ENCODE measurements at places on chromosomes 3 and 15. TPM values are rescaled to one million over a fixed set of nuclear protein-coding genes. Genes with fewer than 3 reads are reported as not detected.
A peak's percentile ranks its signal among the peaks of the same experiment; 100 is the strongest.

The NTRK3 gene
- total RNA-seq: 4.6 TPM

The FAM81A gene
- 3.0 TPM for total RNA-seq

The RTP4 gene
- total RNA-seq: not detected

The AVEN gene
- total RNA-seq: 14.6 TPM

The CLRN1 gene
- 0.35 TPM for total RNA-seq

The RNU5B-1 gene
- not detected for total RNA-seq

The SCN5A gene
- 11.4 TPM for total RNA-seq

GRCh38 chr3:131901686-131902085 is 133.1 kb downstream of the CPNE4 start:
- peaks cover 1% of the 10 kb centered on the region for H3K27me3 ChIP-seq
- H3K4me3 ChIP-seq: no peak overlapping the region
- no peak for DNase-seq
- H3K4me1 ChIP-seq: no peaks in the 10 kb centered on the region

- H3K27ac ChIP-seq: no peak overlapping the region
- H3K27me3 ChIP-seq: no peaks in the 10 kb centered on the region
- DNase-seq: no peak
- no peaks in the 10 kb centered on the region for H3K36me3 ChIP-seq
- H3K4me3 ChIP-seq: no peak overlapping the region
Observed at GRCh38 chr3:137835096-137835495, 71.0 kb downstream of the SOX14 start.

GRCh38 chr15:60656481-60656880 is 177.5 kb upstream of the ICE2 start:
- DNase-seq: no peak
- H3K36me3 ChIP-seq: no peaks in the 10 kb centered on the region
- peaks cover 5% of the 10 kb centered on the region for H3K4me1 ChIP-seq
- H3K4me3 ChIP-seq: no peak overlapping the region

DNA sequence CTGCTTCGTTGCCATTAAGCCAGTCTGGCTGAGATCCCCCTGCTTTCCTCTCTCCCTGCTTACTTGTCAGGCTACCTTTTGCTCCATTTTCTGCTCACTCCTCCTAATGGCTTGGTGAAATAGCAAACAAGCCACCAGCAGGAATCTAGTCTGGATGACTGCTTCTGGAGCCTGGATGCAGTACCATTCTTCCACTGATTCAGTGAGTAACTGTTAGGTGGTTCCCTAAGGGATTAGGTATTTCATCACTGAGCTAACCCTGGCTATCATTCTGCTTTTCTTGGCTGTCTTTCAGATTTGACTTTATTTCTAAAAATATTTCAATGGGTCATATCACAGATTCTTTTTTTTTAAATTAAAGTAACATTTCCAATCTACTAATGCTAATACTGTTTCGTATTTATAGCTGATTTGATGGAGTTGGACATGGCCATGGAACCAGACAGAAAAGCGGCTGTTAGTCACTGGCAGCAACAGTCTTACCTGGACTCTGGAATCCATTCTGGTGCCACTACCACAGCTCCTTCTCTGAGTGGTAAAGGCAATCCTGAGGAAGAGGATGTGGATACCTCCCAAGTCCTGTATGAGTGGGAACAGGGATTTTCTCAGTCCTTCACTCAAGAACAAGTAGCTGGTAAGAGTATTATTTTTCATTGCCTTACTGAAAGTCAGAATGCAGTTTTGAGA is 25.0 kb downstream of the CTNNB1 start:
- H3K36me3 ChIP-seq: peaks cover 19% of the 10 kb centered on the region
- no peak overlapping the region for H3K27ac ChIP-seq
- H3K4me1 ChIP-seq: no peaks in the 10 kb centered on the region

- no peak overlapping the region for H3K27ac ChIP-seq
- no peaks in the 10 kb centered on the region for H3K27me3 ChIP-seq
Observed at GRCh38 chr15:29942143-29942542, 119.9 kb upstream of the TJP1 start.

DNA sequence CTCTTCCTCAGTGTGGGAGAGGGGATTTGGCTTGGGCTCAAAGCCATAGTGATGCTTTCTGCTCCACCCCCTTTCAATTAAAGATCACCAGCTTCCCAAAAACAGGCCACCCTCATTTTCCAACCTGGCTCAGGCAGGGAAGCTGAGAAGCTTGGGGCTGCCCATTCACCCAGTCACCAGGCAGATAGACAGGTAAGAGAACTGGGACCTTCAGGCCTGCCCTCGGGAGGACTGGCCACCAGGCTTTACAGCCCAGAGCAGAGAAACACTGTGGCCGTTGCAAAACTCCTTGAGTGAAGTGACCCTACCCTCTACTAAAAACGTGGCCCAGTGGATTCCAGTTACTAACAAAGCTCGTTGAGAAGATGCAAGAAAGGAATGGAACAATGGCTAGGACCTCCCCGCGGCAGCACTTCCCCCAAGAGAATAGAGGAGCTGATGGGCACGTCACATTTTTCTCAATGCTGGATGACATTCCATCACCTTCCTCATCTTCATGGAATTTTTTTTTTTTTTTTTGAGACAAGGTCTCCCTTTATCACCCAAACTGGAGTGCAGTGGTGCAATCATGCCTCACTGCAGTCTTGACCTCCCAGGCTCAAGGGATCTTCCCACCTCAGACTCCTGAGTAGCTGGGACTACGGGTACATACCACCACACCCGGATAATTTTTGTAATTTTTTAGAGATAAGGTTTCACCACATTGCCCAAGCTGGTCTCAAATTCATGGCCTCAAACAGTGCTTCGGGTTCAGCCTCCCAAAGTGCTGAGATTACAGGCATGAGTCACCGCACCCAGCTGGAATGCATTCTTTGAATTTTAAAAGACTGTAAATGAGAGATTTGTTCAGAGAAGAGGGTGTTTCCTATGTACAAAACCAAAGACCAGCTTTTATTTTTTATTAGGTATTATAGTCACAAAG is 37.9 kb downstream of the LIPC start:
- no peaks in the 10 kb centered on the region for H3K4me1 ChIP-seq
- no peaks in the 10 kb centered on the region for H3K27me3 ChIP-seq
- no peak overlapping the region for H3K4me3 ChIP-seq

- no peaks in the 10 kb centered on the region for H3K27me3 ChIP-seq
- H3K4me1 ChIP-seq: no peaks in the 10 kb centered on the region
Observed at GRCh38 chr3:101703169-101703568, 16.7 kb upstream of the RPL24 start.

- H3K4me3 ChIP-seq: no peak overlapping the region
- no peak overlapping the region for H3K27ac ChIP-seq
- DNase-seq: no peak
- H3K4me1 ChIP-seq: no peaks in the 10 kb centered on the region
- no peaks in the 10 kb centered on the region for H3K36me3 ChIP-seq
Observed at GRCh38 chr15:65060641-65061397, 7.0 kb downstream of the RASL12 start.

GRCh38 chr3:185353823-185354614 is 8.9 kb upstream of the MAP3K13 start:
- peak; percentile 84 for DNase-seq
- no peaks in the 10 kb centered on the region for H3K4me1 ChIP-seq
- H3K4me3 ChIP-seq: no peak overlapping the region
- no peaks in the 10 kb centered on the region for H3K27me3 ChIP-seq
- no peak overlapping the region for H3K27ac ChIP-seq
- H3K36me3 ChIP-seq: no peaks in the 10 kb centered on the region

- no peaks in the 10 kb centered on the region for H3K36me3 ChIP-seq
- no peak overlapping the region for H3K27ac ChIP-seq
- no peak overlapping the region for H3K4me3 ChIP-seq
Observed at GRCh38 chr3:190773948-190774347, 88.5 kb downstream of the GMNC start.

DNA sequence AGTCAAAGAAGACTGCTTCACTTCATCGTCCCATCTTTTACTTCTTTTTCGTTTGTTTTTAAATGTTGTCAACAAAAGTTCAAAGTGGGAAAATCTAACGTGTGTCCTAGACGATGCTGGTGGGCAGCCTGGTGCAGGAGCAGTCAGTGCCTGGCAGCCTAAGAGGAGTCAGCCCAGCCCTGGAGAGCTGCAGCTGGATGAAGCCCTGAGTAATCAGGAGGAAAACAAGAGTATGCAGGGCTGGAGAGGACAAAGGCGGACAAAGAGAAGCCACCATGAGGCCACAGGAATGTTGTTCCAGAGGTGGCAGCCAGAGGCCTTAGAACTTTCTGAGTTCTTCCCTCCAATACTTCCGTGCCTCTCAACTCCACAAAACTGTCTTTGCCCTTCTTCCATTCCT is 5.7 kb downstream of the ADAMTS17 start:
- H3K36me3 ChIP-seq: no peaks in the 10 kb centered on the region
- peaks cover 6% of the 10 kb centered on the region for H3K4me1 ChIP-seq
- H3K4me3 ChIP-seq: no peak overlapping the region
- peaks cover 15% of the 10 kb centered on the region for H3K27me3 ChIP-seq
- DNase-seq: no peak
